Activated naive CD8-positive, alpha-beta T cell treated with anti-CD3 and anti-CD28 coated beads, Interleukin-2, amount 10 ng/mL, durations not matched to agents 7 days and 5 days (primary cell): ENCODE measurements at places on chromosomes 5 and 9. TPM values are rescaled to one million over a fixed set of nuclear protein-coding genes. Genes with fewer than 3 reads are reported as not detected.

ROPN1L gene
- total RNA-seq: 1.5 TPM

P4HA2 gene
- 10.1 TPM for total RNA-seq

OSMR gene
- not detected for total RNA-seq

F2RL2 gene
- not detected for total RNA-seq

ADAMTS2 gene
- total RNA-seq: not detected

BAAT gene
- total RNA-seq: not detected

SLC22A4 gene
- not detected for total RNA-seq

C9orf50 gene
- not detected for total RNA-seq

CDH9 gene
- total RNA-seq: not detected

CDO1 gene
- 0.54 TPM for total RNA-seq

NR5A1 gene
- not detected for total RNA-seq

PCDHB10 gene
- not detected for total RNA-seq

DBH gene
- total RNA-seq: not detected

FAM81B gene
- not detected for total RNA-seq

NOP16 gene
- 30.3 TPM for total RNA-seq

ASS1 gene
- 4.1 TPM for total RNA-seq

SPARC gene
- 0.39 TPM for total RNA-seq

FUT7 gene
- total RNA-seq: 0.62 TPM

ADAMTSL2 gene
- 0.20 TPM for total RNA-seq

KIAA1958 gene
- total RNA-seq: 13.3 TPM

TPPP gene
- total RNA-seq: 0.40 TPM

LCN9 gene
- total RNA-seq: not detected

PTPRD gene
- total RNA-seq: not detected

HRH2 gene
- total RNA-seq: 26.8 TPM

NUDT12 gene
- total RNA-seq: 0.78 TPM

FOXD4 gene
- total RNA-seq: 0.17 TPM

TMEM8B gene
- 6.1 TPM for total RNA-seq

TMEM167A gene
- 63.8 TPM for total RNA-seq

LHFPL2 gene
- total RNA-seq: 2.4 TPM

FBP2 gene
- total RNA-seq: not detected

IL4 gene
- total RNA-seq: not detected

PCDHA4 gene
- not detected for total RNA-seq

FAM221B gene
- not detected for total RNA-seq

PPP3R2 gene
- total RNA-seq: not detected

SCGB3A2 gene
- total RNA-seq: not detected

IFNA2 gene
- total RNA-seq: not detected
